NCI-H187 (cell line): ENCODE measurements at places on chromosomes 16 and 17.

- no peak for DNase-seq
Measured at GRCh38 chr17:15955793-15956541, 11.0 kb downstream of the ADORA2B start.

GRCh38 chr17:43701318-43701743, 39.6 kb upstream of the MEOX1 start:
- no peak for DNase-seq

- no peak for DNase-seq
Measured at GRCh38 chr16:59121411-59122261, 387.5 kb upstream of the GOT2 start.

GRCh38 chr16:68059804-68060203, 25.4 kb upstream of the NFATC3 start:
- no peak for DNase-seq

- DNase-seq: no peak
Measured at GRCh38 chr16:58519707-58520106, 4.4 kb downstream of the SETD6 start.

DNA sequence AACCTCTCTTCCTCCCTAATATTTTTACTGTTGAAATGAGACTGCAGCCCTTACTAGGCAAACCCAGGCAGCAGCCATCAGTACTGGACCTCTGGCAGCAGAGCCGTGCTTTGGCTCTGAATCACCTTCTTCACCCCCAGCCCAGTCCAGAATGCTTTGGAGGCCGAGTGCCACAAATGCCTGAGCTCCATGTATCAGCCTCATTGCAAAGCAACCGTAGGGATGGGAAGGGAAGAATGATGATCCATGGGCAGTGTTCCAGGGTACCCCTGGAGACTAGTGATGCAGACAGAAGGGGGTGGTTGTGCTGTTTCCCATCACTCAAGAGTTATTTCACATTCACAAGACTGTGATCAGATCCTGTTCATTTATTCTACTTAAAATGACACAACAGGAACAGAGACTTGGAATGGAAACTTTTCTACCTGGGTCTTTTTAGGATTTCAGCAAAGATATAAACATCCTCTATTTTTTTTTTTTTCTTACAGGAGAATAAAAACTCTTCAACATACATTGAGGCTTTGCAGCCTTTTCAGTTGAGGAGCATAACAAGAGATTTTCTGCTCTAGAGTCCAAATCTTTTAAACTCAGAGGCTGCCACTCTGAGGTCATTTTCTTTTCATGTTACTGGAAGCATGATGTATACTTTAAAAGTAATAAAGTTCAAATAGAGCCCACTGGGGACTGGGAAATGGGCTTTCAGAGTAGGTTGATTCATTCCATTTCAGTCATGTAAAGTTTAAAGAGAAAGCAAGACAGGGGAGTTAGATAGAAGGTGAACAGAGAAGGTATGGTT, 138.3 kb downstream of the KCNJ2 start:
- no peak for DNase-seq

GRCh38 chr17:80106176-80106575, 4.8 kb downstream of the GAA start:
- no peak for DNase-seq

DNA sequence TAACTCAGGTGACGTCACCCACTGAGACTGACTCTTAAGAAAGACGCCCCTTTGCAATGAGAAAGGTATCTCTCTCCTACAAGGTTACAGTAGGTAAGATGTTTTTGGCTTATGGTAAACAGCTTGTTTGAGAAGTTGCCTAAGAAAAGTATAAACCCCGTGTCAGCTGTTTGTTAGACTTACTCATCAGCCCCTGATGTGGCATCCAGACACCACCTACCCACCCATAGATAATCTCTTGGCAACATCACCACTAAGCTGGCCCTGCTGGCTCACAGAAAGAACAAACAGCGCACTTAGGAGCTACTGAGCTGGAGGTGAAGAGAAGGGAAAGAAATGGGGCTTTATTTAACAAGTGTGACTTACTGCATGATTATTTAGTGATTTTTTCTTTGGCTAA, 121.0 kb downstream of the PARN start:
- no peak for DNase-seq

- DNase-seq: no peak
Measured at GRCh38 chr16:78892951-78893733, 707.4 kb downstream of the MAF start.

DNA sequence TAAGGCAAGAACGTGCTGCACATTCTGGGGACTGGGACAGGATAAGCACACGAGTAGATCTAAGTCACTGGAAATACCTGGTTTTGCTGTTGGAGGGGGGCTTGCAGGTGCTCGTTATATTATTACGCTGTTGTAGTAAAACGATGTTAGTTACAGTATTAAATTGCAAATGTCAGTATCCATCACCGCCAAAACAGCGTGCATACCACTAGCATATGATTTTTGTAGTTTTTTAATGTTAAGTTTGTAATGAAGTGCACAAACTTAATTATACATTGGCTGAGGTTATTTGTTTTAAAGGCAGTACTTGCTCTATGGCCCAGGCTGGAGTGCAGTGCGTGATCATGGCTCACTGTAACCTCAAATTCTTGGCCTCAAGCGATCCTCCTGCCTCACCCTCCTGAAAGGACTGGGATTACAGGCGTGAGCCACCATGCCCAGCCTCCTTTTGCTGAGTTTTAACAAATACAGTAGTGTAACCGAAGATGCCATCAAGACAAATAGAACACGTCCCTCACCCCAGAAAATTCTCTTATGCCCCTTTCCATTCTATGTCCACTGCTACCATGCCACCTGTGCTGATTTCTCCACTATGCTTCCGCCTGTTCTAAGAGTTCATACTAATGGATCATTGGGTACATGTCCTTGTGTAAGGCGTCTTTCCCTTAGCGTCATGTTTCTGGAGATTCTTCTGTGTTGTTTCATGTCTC, 20.7 kb upstream of the CSNK1D start:
- DNase-seq: no peak

- DNase-seq: no peak
Measured at GRCh38 chr16:27313422-27314160, at the start of gene IL4R. TSS of gene IL4R (plus strand) at chr16:27313974. CDS start at chr16:27340204, 26,230 bp downstream.

GRCh38 chr17:83154311-83155127, 75.1 kb downstream of the METRNL start:
- no peak for DNase-seq

DNA sequence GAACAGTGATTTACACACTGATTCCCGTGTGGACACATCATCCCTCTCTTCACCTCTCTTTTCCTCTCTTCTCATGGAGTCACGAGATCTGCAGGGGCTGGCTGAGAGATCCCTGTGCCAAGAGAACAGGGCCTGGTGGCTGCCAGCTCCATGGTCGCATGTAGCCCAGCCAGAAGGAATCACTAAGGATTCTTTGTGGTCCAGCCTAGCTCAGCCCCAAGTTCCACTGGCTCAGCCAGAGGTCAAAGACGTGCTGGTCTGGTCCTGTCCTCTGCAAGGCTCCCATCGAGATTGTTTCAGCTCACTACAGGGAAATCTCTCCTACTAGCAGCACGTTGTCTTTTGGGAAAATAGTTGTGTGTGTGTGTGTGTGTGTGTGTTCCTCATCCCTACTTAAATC, 66.4 kb downstream of the NDEL1 start:
- no peak for DNase-seq

DNA sequence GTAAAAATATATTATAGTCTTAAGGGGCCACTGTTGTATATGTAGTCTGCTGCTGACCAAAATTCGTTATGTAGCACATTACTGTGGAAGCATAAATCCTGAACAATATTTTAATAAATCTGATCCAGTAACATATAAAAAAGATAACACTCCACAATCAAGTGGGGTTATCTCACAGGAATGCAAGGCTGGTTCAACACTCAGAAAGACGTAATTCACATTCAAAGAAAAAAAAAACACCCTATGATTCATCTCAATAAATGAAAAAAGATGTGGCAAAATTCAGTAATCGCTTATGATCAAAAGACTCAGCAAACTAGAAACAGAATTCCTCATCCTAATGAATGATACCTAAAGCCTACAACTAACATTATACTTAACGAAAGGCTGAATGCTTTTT, 47.8 kb downstream of the CREBBP start:
- DNase-seq: no peak

- DNase-seq: no peak
Measured at GRCh38 chr16:336269-336668, 16.3 kb downstream of the AXIN1 start.

DNA sequence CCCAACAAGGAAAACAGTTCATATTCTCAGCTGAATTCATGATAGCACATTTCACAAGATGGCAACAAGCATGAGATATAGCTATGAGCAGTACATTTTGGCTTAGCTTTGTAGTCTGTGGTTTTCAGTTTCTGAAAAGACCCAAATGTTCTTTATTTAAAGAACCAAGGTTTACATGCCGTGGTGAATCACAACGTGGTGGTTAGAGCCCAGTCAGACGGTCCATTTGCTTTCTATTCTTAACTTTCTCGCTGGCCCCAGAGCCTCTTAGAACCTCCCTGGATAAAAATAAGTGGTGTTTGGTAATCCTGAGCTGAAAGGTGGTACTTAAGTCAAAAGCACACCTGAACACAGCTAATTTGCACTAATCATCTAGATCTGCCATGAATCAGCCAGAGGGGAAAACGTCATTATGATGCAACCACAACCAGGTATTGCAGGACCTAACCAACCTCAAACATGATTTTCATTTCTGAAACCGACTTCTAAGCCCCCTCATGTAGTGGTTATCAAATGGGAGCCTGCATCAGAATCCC, 18.6 kb upstream of the HAPSTR1 start:
- DNase-seq: no peak

GRCh38 chr16:10827691-10828341, 9.2 kb upstream of the TVP23A start:
- no peak for DNase-seq

- no peak for DNase-seq
Measured at GRCh38 chr17:8997994-8998628, 23.2 kb upstream of the NTN1 start.

DNA sequence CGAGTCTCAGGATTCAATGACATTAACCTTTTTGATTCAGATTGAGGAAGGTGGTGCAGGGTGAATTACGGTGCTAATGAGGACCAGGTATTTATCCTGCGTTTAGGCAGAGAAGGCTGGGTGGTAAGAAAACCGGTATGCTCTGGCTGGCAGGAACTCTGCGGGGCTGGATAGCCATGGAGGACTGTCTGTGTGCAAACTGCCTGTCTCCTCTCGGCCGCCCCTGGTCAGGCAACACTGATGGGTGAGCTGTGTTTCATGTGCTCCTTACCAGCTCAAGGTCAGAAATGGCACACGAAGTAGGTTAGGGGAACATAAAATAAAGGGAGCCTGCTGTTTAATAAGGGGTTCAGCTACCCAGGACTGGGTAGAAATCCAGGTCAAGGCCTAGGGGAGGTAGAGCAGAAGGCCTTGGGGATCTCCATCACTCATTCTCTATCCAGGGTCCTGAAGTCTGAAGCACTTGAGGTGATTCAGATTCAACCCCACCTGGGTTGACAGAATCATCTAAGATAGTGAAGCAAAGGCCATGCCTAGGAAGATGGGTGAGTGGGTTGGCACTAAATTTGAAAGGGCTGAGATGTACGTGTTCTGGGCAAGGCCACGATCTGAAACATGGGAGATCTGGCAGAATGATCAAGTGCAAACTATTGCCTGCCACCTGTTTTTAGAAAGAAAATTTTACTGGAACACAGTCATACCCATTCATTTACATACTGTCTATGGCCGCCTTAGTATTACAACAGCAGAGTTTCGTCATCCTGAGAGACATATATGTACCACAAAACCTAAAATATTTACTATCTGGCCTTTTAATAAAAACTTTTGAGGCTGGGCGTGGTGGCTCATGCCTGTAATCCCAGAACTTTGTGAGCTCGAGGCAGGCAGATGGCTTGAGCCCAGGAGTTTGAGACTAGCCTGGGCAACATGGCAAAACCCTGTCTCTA, 292.5 kb downstream of the XYLT1 start:
- no peak for DNase-seq

GRCh38 chr17:57739402-57740234, 5.5 kb downstream of the CCDC182 start:
- DNase-seq: no peak
